SK-N-DZ (cell line): ENCODE measurements at places on chromosomes 7 and 10.

DNA sequence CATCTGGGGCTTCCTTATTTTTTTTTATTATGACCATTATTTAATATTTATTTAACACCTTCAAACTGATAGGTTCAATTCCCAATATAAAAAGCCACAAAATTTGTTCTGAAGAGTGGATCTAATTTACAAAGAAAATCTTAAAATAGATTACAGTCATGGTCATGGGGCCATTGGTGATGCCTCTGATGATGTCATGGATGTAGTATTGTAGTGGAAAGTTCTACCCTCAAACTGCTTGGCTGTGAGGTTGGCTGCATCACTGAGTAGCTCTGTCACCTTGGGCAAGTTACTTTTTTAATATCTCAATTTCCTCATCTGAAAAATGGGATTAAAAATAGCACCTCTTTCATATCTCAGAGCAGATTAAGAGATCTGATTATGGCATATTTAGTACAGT is 128.5 kb downstream of the DKK1 start:
- no peak for DNase-seq

GRCh38 chr7:68619526-68619925 is 978.7 kb upstream of the AUTS2 start:
- no peak for DNase-seq

DNA sequence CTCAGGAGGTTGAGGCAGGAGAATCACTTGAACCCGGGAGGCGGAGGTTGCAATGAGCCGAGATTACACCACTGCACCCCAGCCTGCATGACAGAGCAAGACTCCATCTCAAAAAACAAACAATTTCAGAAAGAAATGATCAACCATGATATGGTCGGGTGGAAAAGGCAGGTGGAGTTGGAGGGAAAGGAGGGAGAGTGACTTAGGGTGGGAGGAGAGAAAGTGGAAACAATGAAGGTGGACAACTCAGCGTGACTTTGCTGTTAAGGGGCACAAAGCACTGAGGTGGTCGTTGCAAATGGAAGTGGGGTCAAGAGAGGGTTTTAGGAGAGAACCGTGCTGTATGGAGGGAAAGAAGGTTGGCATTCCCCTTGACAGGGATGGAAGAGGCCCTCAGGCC is 30.0 kb upstream of the FXYD4 start:
- no peak for DNase-seq

DNA sequence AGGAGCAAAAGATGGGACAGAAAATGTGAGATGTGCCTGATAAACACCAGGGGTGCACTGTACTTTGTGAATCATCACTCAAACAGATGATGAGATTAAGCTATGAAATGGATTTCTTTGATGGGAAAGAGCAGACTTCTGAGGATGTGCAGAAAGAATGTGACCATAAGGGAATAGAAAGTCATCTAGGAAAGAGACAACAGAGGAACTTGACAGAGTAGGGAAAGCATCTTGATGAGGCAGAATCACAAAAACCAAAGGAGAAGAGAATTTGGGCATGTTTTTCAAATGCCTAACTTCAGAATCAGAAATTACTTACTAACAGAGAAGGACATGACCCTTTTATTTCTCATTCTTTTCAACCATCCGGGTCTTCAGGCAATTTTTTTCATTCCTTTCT is 82.4 kb upstream of the LRRTM3 start:
- DNase-seq: no peak

- DNase-seq: no peak
Observed at GRCh38 chr7:94871132-94871531, 36.3 kb upstream of the PPP1R9A start.

- no peak for DNase-seq
Observed at GRCh38 chr7:78529392-78529791, 730.8 kb downstream of the PHTF2 start.

DNA sequence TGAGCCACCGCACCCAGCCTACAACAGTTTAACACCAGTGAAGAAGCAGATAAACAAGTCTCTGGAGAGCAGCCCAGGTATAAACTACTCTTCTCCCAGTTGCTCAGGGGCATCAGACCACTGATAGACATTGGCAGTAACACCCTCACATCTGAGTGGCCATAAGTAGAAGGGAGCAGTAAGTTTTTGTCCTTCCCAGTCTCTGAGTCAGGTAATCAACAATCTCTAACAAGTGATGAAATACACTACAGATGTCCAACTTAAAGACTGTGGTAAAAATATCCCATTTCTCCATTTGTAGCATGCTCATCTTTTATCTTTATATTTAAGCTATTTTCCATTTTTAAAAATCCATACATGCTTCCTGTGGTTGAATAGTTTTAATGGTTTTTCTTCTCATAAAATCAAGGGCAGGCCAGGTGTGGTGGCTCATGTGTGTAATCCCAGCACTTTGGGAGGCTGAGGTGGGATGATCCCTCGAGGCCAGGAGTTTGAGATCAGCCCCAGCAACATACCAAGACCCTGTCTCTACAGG is 78.6 kb downstream of the GSAP start:
- no peak for DNase-seq

GRCh38 chr10:91907914-91908336 is 1.4 kb downstream of the FGFBP3 start:
- peak; percentile 22 for DNase-seq

DNA sequence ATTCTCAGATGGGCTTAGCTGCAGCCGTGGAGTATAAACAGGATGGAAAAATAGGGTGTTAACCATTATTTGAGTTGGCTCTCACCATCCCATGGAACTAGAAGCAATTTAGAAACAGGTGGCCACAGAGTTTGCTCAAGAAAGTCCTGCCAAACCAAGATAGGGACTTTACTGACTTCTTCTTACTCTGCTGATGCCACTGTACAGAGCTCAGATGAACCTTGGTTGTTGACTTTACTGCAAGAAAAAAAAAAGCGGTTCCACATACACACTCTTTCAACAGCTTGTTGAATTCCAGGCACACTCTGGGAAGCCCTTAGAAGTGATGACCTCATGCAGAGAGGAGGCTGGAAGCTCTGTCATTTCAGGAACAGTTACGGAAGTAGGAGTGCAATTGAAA is 753.4 kb downstream of the NRG3 start:
- DNase-seq: no peak

DNA sequence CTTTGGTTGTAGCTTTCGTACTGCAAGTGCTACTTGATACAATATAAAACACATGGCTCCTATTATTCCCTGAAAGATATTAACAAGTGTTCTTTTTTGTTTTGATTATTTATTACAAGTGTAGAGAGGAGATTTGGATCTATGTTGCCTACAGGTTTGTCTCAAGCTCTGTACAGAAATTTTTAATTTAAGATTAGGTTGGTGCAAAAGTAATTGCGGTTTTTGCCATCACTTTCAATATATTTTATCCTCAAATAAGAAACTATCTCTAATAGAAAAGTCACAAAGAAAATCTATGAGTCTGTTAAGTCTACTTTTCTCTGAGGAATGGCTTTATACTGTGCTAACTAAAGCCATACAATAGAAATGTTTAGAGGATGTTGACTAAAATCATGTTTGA is 1086.1 kb downstream of the GRM8 start:
- DNase-seq: no peak

- DNase-seq: no peak
Observed at GRCh38 chr10:98302741-98303365, 34.9 kb upstream of the LOXL4 start.

GRCh38 chr10:69959911-69960310 is 92.7 kb upstream of the MACROH2A2 start:
- DNase-seq: no peak

DNA sequence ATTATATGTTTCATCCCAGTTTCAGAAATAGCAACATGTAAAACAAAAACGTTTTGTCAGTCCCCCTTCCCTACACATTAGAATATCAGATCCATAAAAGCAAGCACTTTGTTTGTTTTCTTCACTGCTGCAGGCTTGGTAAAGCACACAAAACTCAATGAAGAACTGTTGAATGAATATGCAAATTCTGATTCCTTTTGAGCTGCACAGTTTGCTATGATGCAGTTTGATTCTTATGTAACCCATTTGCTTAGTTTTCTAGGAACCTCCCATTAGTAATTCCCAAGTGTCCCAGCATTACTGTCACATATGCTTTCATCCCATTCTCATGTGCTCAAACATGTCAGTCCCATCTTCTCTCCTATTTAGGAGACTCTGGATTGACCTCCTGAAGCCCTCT is 26.1 kb upstream of the CHCHD3 start:
- no peak for DNase-seq

DNA sequence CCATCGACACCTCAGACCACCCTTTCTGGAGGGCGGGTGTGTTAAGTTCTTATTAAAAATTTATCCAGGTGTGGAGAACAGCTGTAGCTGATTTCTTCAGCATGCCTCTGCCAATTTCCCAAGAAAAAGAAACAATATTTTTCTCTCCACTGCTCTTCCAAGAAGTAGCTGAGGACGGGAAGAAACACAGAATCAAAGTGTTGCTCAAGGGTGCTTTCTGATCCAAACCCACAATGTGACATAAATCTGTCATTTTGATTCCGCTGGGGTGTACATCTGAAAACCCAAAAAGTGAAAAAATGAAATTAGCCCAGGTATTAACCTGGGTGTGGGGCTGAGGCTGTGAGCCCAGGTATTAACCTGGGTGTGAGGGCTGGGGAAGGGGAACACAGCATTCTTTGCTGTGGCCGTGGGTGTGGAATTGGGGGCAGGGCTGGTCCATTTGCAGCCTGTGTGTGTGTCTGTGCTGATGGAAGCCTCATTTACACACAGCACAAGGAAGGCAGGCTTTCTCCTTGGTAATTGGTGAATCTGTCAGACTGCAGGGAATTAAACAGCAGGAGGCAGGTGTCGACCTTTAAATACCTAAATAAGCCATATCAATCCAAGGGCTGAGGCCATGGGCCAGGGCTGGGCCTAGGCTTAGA is 48.4 kb upstream of the CCDC3 start:
- DNase-seq: no peak

DNA sequence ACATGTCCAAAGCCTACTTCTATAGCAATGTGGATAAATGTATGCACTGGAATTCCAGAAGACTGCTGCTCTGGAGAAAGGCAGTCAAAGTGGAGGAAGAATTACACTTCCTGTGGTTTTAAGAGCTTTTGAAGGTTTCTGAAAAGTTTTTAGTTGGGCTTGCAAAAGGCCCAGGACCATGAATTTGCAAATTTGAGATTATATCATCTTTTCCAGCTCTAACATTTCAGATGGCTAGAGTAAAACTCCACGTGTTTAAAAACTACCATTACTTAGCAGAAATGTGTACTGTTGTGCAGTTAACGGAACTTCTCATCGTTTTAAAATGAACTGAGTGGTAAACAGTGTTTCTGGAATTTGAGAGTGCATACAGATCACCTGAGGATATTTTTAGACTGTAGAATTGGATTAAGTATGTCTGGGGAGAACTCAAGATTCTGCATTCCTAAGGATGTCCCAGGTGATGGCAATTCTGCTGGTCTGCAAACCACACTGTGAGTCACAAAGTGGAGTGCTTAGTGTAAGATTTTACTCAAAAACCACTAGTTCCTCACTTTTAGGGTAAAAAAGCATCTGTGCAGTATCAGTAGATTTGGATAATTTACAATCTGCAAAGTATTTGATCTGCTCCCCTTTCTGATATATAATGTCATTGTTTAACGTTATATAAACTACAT is 32.9 kb upstream of the CCDC71L start:
- no peak for DNase-seq

- DNase-seq: no peak
Observed at GRCh38 chr7:97307521-97308108, 190.1 kb downstream of the SDHAF3 start.

DNA sequence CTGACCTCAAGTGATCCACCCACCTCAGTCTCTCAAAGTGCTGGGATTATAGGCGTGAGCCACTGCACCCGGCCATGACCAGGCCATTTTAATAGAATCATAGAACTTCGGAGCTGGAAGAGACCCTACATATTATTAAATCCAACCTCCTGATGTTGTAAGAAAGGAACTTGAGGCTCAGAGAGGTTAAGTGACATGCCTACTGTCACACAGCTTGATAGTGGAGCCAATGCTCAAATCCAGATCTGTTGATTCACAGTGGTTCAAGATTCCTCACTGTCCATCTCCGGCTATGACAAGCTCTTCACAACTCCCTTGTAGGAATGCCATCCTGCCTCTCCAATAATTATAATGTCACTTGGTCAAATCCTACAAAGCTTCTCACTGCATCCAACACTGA is 65.3 kb downstream of the MYOF start:
- no peak for DNase-seq

DNA sequence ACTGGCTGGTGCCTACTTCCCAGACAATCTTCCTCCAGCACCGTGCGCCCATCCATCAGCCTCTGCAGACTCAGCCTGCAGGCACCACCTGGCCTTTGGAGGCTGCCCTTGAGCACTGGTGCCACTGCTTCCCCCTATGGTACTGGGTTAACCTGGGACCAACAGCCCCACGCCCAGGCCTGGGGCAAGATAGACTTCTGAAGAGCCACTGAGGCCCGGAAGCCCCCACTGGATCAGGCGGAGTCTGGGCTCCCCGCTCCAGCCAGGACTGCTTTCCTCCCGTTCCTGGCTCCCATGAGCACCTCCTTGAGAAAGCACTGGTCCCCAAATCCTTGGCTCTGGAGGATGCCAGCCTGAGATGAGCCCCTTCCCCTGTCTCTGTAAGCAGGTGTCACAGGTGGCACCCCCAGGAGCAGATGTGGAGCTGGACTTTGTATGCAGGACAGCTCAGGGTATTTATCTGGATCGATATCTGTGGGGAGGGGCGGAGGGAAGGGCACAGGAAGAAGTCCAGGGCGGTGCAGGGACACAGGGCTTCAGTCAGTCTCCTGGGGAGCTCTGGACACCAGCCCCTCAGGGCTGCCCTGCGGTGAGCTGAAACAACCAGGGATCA is 206.5 kb upstream of the PPP2R2D start:
- DNase-seq: no peak

DNA sequence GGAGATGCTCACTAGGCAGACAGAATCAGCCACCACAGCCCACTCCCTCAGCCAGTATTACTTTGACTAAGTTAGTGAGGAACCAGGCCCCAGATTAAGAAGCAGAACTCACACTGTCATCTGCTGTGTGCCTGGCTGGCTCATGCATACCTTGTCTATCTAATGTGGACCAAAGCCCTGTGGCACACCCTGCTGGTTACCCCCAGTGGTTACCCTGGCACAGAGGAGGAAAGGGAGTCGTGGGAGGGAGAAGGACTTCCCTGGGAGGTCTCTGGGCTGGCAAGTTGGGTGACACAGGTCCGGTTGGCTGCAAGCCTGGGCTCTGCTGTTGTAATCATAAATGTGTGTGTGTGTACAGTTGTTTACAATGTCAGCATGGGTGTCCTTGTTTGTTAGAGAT is 7.5 kb upstream of the SH2D4B start:
- DNase-seq: no peak

- peak; percentile 87 for DNase-seq
Observed at GRCh38 chr7:5477723-5478531, 54.3 kb upstream of the TNRC18 start.

GRCh38 chr10:110174816-110175215 is 32.6 kb upstream of the MXI1 start:
- DNase-seq: no peak

- no peak for DNase-seq
Observed at GRCh38 chr10:123595661-123596060, 70.5 kb upstream of the GPR26 start.

DNA sequence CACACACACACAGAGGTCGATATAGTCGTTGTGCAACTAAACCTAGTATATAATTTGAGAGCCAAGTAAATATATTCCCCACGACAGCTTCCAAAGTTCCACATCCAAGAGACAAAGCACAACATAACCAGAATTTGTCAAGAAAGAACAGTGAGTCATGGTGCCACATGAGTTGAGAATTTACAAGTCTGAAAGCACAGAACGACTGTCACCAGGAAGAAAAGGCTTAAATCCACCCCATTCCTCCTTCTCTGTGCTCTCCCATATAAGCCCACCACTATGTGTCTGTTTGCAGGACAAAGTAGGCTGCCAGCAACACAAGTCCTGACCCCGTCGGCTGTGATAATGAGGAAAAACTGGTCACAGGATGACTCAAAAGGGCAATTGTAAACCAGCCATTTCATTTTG is 32.8 kb downstream of the GSAP start:
- DNase-seq: no peak
